Jurkat, Clone E6-1 (cell line): ENCODE measurements at places on chromosomes 4 and X.

DNA sequence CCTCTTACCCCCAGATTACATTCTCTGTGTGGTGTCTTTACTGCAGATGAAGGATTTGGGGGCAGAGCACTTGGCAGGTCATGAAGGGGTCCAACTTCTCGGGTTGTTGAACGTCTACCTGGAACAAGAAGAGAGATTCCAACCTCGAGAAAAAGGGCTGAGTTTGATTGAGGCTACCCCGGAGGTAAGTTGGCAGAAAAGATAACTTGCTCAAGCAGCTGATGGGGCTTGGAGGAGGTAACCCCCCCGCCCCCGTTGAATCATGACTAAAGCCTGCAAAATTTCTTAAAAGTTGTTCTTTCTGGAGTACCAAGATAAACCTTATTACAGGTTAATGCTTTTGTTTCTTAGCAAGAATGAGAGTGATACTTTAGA lies 1.5 kb downstream of the CCNG2 start:
- DNase-seq = no peak

- no peak for DNase-seq
Measured at GRCh38 chr4:152594978-152595925, 59.4 kb upstream of the FBXW7 start.

DNA sequence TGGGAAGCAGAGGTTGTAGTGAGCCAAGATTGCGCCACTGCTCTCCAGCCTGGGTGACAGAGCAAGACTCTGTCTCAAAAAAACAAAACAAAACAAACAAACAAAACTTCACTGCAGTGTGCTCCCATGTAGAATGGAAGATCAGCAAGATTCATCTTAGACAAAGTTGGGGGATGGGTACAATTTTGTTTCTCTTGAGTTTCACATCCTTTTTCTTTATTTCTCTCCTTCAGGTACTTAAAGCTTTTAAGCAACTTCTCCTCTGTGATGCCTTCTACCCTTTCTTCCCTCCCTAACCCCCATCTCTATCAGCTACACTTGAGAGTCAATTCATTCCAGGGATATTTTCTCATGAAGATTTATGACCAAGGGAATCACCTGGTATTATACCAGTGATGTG lies 15.5 kb upstream of the RBBP7 start:
- DNase-seq = no peak

DNA sequence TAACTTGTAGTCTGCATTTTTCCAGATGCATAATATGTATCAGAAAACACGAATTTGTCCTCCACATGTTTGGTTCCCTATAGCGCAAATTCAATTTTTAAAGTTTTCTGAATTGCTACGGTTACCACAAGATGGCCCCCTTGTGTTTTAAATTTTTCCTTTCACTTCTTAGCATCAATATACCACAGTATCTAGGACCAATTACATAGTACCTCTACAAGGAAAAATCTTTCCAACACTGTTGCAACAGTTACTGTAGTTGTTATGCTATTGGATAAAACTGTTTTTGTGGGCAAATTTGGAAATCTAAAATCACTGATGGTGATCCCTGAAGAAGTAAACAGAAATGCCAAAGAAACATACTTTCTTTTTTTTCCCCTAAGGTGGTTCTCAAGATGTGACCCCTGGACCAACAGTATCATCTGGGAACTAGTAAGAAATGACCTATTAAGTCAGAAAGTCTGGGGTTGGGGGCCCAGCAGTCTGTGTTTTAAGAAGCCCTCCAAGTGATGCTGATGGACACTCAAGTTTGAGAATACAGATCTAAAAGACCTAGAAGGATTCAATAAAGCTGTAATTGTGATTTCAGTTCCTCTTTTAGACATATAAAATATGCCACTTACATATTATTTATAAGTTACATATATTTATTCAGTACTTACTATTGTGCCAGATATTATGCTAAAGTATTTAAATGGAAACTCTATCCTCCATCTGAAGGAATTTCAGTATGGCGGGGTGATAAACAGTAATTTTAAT lies 3.1 kb downstream of the ZGRF1 start:
- peak; percentile 28 for DNase-seq

GRCh38 chrX:97260679-97261078 lies 377.0 kb downstream of the RPA4 start:
- no peak for DNase-seq

GRCh38 chr4:56310401-56311125 lies 76.7 kb downstream of the AASDH start:
- no peak for DNase-seq

GRCh38 chr4:111641813-111642579 lies 503.3 kb upstream of the FAM241A start:
- peak; percentile 86 for DNase-seq

- no peak for DNase-seq
Measured at GRCh38 chr4:147400721-147401120, 80.2 kb upstream of the EDNRA start.

- DNase-seq = peak; percentile 100
Measured at GRCh38 chr4:122577808-122578781, 42.8 kb downstream of the IL21 start.

DNA sequence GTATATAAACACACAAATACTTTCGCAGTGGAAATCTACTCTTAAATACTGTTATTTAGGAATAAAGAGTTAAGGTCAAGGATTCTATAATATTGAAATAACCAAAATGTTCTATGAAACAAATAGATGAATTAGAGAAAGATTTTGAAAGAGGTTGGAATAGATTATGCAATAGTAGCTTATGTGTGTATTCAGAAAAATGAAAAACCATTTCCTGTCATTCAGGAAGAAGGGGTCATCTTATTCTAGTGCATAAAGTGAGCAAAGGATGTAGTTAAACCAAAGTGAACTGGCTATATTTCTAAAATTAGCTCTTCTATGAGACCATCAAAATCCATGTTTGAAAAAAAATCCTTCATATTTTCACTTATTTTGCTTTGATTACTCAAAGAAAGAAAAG lies 30.0 kb upstream of the MYOZ2 start:
- no peak for DNase-seq

- no peak for DNase-seq
Measured at GRCh38 chr4:95674521-95674981, 125.8 kb upstream of the UNC5C start.

DNA sequence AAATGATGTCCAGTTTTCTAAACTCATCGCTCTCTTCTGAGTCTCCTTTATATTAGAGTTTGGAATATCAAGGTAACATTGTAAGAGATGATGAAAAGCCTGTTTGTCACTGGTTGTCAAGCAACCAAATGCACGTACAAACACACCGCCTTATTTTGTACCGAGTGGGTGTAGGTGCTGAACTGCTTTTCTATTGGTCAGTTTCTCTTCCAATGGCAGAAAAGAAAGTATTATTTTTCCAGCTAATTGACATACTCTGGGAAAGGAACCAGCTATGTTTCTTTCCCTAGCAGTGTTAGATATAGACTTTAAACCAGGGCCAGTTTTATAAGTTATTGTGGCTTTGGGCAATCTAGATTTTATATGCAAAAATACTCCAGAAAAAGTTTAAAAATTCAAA lies 6.6 kb upstream of the PPM1K start:
- no peak for DNase-seq

- DNase-seq = no peak
Measured at GRCh38 chr4:70251250-70251944, 9.0 kb downstream of the CSN3 start.

- DNase-seq = no peak
Measured at GRCh38 chrX:24153178-24153795, 3.8 kb downstream of the ZFX start.

GRCh38 chrX:119407681-119408080 lies 8.5 kb downstream of the SLC25A43 start:
- DNase-seq = no peak

GRCh38 chrX:9355739-9356138 lies 109.1 kb upstream of the TBL1X start:
- DNase-seq = no peak

DNA sequence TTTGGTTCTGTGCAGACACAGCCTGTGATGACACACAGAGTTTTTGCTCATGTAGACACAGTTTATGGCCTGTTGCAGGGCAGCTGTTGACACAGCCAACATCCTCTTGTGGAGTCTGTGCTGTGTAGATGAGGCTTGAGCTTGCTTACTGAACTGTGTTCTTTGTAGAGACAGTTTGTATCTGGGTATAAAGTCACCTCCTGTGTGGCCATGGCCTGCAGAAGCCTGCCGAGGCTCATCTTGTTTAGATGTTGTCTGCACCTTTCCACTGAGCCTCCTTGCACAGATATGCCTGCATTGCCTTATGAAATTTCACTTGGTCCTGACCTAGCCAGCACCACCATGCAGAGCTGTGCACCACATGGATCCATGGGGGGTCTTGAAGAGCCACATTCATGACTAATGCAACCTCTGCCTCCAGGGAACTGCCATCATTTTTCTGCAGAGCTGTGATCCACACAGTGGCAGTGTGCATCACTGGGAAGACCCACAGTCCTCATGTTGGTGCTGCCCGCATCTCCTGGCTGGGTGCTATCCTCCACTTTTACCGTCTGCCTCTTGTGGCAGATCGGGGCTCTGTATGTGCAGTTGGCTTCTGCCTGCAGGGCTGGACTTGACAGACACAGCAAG lies 198.0 kb upstream of the MAMLD1 start:
- no peak for DNase-seq

- DNase-seq = no peak
Measured at GRCh38 chr4:189763583-189763982, 177.1 kb upstream of the FRG1 start.

DNA sequence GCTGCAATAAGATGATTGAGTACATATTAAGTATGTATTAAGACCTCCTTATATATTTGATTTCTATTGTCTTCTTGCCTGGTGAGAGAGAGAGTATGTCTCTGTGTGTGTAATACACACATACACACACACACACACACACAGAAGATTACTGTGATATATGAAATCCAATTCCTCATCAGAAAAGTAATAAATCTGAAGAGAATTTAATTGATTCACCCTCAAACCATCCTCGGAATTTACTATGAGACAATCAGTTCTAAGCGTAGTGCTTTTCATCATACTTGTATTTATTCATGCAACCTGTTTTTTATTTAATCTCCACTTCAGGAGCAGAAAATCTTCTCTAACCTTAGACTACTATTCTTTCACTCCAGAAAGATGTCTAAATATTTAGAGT lies 62.3 kb upstream of the TLL1 start:
- no peak for DNase-seq
